Activated T-cell treated with anti-CD3 and anti-CD28 coated beads, Interleukin-2, amount 50 U/mL, for 72 hours (primary cell): ENCODE measurements at places on chromosomes 2 and 18.
A peak's percentile ranks its signal among the peaks of the same experiment; 100 is the strongest.

DNA sequence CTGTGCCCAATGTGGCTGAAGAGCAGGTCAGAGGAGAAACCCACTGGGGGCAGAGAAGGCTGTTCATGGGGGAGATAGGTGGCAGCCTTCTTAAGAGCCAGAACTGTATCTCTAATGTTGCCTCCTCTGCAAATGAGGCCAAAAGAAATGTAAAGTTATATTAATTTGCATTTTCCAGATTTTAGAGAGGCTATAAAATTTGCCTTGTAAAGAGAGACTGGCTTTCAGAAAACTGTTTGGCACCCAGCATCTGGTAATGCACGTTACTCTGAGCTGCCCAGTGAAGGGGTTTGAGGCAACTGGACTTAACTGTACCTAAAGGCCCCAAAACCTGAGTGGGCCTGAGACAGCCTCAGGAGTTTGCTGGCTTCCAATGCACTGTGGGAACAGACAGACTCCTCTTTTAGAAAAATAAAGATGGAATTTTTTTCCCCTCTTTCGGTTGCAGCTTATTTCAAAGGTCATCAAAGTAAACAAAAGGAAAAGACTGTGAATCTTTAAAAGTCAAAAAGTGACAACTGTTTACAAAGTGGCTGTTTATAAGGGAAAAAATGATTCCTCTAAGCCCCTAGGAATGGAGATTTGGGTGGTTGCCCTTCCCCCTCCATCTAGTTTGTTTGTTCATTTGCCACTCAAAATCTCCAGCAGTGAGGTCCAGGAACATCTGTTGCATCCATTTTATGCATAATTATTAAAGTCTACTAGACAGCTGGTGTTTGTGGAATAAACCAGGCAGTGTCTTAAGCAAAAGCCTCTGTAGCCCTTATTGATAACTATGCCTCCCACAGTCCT is 132.2 kb upstream of the ZFP36L2 start:
- no peak for DNase-seq
- no peaks in the 10 kb centered on the region for H3K4me1 ChIP-seq
- no peaks in the 10 kb centered on the region for H3K27me3 ChIP-seq
- no peak overlapping the region for H3K27ac ChIP-seq

DNA sequence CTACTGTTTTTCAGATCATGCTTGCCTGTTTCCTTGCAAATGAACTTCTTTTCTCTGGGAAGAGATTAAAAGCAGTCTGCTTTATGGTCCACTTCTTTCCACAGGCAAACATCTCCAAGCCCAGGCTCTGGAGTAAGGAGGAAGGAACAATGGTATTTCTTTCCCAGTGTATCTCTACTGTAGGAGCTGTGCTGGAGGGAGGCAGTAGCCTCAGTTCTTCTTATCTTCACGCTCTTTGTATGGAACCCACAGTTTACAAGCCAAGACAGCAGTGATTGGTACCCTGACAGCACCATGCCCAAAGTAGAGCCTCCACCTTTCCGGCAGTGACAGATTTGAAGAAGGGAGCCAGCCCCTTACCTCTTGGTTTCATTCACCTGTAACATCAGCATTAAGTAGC is 35.2 kb downstream of the SPOPL start:
- peak overlapping the region; percentile 54 for H3K27ac ChIP-seq
- DNase-seq: no peak
- no peak overlapping the region for H3K4me3 ChIP-seq
- H3K27me3 ChIP-seq: no peaks in the 10 kb centered on the region
- no peaks in the 10 kb centered on the region for H3K4me1 ChIP-seq

DNA sequence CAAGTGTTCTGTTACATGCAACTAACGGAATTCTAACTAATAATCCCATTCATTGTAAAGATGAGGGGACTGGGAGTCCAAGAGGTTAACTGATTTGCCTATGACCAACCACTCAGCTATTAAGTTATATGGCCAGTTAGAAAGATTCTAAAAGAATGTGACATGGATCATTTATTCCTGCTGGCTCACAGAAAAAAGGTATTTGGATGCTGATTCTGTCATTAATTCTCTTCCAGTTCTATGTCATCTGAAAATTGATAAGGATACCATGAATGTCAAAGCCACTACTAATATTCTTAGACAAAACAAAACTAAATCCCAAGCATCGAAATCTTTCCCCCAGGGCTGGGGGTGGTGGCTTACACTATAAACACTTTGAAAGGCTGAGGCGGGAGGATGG is 41.2 kb upstream of the GORASP2 start:
- no peaks in the 10 kb centered on the region for H3K36me3 ChIP-seq
- peaks cover 23% of the 10 kb centered on the region for H3K27me3 ChIP-seq
- no peak overlapping the region for H3K27ac ChIP-seq
- no peak for DNase-seq
- no peaks in the 10 kb centered on the region for H3K4me1 ChIP-seq

DNA sequence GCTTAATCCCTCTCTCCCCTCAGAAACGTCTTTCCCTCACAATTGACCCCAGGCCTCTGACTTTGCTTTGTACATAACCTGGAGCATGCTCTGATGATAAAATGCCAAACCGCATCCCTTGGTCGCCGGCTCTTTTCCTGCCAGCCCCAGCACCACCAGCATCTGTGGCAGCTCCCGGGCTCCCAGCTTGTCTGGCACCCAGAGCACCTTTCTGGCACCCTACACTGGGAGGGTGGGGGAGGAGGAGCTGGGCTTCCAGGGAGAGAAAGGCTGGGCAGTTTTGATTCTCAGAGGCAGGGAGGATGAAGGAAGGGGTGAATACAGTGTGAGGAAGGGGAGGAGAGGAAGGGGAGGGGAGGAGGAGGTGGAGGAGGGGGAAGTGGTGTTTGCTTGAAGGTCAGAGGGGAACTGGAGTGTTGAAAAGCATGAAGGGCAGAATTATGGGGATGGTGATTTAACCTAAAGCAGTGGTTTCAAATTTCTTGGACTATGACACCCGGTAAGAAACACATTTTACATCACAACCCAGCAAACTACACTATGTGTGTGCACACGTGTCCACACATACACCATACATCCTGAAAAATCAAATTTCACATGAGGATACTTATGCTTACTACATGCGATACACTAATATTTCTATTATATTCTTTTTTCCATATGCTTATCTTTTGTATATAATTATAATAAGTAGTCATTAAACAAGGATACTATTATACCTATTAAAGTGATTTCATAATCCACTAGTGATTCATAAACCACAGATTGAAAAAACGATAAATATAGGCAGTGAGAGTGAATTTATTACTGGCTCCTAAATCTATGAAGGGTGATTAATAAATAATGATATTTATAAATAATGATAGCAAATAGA is 30.0 kb upstream of the IGFBP2 start:
- H3K4me1 ChIP-seq: peaks cover 12% of the 10 kb centered on the region
- H3K36me3 ChIP-seq: no peaks in the 10 kb centered on the region
- DNase-seq: no peak
- no peak overlapping the region for H3K4me3 ChIP-seq

DNA sequence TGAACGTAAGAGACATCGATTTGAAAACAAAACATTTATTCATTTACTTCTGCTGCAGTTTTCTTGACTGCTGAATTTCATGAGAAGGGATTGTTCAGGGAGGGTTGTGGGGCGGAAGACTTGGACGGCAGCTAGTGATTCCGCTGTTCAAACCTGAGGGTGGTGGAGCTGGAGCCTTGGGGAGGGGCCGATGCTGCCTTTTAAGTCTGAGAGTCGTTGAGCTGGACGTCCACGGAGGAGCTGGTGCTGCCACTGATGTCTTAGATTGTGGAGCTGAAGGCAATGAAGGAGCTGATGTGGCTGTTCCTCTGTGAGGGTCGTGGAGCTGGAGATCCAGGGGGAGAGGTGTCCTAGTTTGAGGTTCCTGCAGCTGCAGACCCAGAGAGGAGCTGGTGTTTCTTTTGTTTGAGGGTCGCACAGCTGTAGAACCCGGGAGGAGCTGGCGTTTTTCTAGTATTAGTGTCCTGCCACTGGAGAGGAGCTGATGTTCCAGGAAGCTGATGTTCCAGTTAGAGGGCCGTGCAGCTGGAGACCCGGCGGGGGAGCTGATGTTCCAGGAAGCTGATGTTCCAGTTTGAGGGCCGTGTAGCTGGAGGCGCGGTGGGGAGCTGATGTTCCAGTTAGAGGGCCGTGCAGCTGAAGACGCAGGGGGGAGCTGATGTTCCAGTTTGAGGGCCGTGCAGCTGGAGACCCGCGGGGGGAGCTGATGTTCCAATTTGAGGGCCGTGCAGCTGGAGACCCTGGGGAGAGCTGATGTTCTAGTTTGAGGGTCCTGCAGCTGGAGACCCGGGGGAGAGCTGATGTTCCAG is 150.9 kb downstream of the RTP5 start:
- H3K4me3 ChIP-seq: no peak overlapping the region
- H3K27ac ChIP-seq: no peak overlapping the region
- peaks cover 11% of the 10 kb centered on the region for H3K36me3 ChIP-seq
- H3K27me3 ChIP-seq: no peaks in the 10 kb centered on the region
- no peak for DNase-seq
